ENCODE measurements at places on chromosomes 4 and X.

- DNase-seq, result no peak
These were observed 16.1 kb upstream of the ATP8A1 start for GRCh38 chr4:42673082-42673425.

DNA sequence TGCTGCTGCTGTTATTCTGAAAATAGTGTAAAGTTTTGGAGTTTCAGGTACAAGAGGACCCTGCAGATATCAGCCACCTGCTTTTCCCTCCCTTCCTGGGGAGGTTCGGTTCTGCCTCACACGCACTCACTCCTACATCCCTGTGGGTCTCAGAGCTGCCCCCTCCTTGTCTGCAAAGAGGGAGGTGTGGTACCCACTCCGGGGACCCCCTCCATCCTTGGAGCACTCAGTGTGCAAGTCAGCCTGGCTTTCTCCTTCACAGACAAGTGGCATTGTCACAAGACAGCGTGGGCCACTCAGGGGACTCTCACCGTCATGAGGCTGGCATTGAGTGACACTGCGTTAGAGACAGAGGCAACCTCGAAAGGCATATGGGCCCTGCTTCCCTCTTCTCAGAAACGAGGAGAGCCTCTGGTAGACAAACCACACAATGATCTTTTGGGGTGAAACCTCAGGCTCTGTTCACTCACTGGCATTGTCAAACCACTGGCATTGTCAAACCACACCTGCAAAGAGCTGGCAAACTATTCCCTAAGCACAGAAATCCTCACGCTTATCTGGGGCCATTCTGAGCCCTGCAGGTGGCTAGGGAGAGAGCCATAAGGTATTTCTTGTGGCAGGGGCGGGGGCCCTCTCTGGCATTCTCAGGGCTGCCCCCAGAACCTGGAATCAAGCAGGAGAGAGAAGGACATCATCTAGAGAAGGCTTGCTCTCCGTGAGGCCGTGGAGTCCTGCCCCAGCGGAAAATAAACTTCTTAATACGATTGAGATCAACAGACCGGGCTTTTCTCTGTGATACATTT lies 285.0 kb downstream of the SHOX start:
- DNase-seq, result no peak

GRCh38 chrX:85243155-85243554 lies 424 bp downstream of the SATL1 start:
- DNase-seq, result no peak

DNA sequence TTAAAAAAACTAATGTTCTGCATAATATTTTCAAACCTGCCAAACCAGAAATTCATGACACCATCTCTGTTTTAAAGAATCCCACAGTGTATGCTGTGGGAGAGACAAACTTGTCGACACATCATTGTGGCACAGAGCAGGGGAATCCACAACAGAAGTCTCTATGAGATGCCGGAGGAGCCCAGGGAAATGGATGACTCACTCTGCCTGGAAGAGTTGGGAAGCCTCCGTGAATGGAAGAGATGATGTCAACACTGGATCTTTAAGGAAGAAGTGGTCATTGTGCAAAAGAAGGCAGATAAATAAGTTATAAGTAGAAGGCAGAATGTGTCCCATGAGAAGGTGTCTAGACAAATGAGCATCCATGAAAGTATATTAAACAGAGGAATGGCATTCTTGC lies 595.1 kb downstream of the RAB28 start:
- no peak for DNase-seq

- no peak for DNase-seq
These were observed 15.9 kb upstream of the PIM2 start for GRCh38 chrX:48934581-48935300.

DNA sequence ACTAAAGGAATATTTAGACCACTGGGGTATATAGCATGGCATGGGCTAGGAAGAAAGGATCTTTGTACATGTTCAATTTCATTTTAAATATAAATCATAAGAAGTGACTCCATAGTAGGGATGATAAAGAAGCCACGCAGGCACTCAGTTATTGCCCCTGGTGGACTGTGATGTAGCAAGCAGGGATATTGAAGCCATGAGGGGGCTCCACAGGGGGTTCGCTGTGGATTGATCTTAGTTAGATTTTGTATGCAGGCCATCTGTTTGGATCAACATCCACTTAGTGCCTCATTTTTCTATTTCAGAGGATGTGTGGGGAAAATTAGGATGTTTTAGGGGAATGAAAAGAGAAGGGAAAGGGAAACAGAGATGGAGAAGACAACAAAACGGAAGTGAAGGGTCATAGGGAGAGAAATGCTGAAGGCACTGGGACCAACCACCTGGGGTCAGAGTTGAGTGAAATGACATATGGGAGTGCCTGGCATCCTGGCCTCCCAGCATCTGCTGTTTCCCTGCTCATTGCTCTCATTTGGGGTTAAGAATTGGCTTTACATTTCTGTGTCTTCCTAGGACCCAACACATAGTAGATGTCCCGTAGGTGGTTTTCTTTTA lies 11.2 kb upstream of the FREM3 start:
- no peak for DNase-seq

DNA sequence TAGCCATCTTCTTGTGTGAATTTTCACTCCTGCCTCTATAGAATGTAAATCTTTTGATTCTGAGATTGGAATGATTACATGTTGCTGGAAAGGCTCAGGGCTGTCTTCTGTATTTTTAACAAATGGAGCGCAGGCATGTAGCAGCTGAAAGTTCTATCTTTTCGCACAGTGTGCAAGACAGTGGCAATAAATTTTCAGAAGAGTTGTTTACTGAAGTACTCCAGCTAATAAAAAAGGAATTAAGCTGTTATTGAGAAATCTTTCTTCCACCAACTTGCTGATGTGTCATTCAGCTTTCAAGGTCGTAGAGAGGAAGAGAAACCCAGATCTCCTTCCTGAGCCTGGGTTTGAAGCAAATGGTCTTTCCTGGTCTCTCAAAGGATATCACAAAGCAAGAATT lies 122.0 kb upstream of the PUDP start:
- no peak for DNase-seq

- DNase-seq, result no peak
These were observed 112.8 kb upstream of the ATXN3L start for GRCh38 chrX:13432414-13433297.

DNA sequence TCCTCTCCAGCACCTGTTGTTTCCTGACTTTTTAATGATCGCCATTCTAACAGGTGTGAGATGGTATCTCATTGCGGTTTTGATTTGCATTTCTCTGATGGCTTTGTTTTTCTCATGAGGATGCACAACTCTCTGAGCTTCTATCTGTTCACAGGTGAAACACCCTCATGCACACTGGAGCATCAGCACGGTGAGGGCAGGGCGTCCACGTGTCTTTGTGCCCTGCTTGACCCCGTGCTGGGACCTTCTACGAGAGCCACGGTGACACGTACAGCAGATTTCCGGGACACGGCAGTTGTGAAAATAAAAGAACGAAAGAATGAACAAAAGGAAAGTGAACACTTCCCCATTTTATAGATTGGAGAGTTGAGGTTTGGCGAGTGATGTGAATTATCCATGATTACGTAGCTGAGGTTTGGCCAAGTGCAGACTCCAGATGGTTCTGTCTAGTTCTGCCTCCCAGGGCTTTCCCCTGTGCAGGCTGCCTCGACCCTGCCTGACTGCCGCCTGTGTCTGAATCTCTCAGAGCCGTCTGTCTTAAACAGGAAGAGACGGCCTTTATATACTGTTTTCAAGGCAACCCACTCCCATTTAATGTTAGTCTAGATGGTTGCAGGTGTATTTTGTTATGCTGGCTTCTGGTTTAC lies 67.8 kb upstream of the SORBS2 start:
- no peak for DNase-seq

- no peak for DNase-seq
These were observed 4.7 kb upstream of the ARHGEF38 start for GRCh38 chr4:105547769-105548168.

DNA sequence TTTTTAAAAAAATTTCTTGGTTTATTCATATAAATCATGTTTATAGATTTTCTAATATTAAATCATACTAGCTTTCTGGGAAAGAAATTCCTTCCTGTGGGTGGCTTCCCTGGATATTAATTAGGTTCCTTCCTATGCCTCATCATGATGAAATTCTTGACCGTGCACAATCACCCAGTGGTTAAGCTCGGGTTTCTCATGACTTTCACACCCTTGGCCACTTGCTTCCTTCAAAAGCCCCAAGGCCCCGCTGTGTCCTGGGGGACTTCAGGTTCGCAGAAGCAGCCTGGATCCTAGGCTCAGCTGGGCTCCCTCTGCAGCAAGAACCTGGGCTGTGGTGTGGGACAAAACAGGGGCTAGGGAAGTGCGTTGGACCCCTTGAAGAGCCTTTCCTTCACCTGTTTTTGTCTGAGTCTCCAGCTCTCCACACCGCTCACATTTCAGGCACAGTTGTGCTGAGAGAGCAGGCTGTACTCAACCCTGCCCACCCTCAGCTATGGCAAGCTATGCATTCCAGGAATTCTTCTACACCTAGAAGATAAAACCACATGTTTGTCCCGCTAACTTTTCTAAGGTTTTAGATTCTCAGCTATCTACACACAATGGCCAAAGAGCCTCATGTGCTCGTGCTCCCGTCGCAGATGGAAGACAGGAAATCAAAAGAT lies 48.9 kb upstream of the TMSB15B start:
- DNase-seq, result no peak

- DNase-seq, result no peak
These were observed 5.3 kb upstream of the APELA start for GRCh38 chr4:164871673-164872072.

DNA sequence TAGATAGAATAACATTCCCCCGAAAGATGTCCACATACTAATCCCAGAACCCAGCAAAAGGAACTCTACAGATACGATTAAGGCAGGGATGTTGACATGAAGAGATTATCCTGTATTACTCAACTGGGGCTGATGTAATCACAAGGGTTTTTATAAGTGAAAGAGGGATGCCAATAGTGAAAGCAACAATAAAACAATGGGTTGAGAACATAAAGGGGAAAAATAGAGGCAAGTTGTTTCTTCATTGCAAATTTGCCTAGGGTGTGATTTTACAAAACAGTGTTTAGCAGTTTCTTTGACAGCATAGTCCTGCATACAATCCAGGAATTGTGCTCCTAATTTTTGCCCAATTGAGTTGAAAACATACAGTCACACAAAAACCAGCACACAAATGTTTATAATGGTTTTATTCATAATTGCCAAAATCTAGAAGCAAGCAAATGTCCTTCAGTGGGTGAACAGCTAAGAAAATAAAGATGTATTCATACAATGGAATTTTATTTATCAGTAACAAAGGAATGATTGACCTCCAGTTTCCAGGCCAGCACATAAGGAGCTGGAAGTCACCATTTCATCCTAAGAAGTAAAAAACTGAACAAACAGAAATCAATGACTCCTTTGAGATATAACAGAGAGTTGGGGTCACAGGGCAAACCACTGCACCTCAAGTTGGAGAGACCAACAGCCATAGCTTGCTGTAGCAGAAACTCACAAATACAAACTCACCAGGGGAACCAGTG lies 107.2 kb downstream of the CENPC start:
- no peak for DNase-seq

GRCh38 chr4:102574317-102574716 lies 73.2 kb downstream of the NFKB1 start:
- DNase-seq, result no peak

- DNase-seq, result no peak
These were observed 38.7 kb upstream of the THOC2 start for GRCh38 chrX:123771449-123772064.

- DNase-seq, result no peak
These were observed at the start of gene TEX13C for GRCh38 chrX:125319646-125320521. Gene TEX13C, plus strand, starts transcription at chrX:125319871. Its CDS starts 249 bp downstream, at chrX:125320120.

- no peak for DNase-seq
These were observed 96.2 kb upstream of the GPRIN3 start for GRCh38 chr4:89403826-89404225.

GRCh38 chr4:125547836-125548235 lies 233.1 kb downstream of the FAT4 start:
- no peak for DNase-seq

DNA sequence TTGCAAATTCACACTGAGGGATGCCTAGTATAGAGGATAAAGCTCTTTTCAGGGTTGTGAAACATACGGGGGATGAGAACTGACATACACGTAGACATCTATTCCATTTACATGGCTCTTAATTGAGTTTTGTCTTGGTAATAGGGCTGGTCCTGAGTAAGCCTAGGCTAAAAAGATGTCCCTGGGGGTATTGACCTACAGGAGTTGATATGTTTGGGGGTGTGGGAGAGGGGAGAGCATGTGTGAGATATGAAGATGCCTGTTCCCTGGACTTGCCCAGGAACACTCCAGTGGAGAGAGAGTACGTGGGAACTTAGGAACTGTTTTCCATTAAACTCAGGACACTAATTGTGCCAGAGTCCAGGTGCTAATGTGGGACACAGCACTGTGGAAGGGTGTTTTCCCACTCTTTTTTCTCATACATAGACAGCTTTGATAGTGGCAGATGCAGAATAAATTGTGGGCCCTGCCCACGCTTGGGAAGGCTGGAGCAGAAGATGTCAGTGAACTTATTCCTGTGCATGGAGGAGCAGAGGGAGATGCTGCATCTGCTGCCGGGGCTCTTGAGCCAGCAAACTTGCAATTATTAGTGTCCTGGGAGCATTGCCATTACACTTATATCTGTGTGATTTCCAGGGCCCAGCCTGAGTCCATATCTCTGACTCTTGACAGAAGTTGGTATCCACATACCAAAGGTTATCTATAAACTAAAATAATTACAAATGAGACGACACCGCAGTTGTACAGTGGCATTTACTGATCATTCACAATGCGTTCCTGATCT lies 20.7 kb downstream of the SYNPO2 start:
- DNase-seq, result no peak

Measured in stimulated activated CD4-positive, alpha-beta T cell treated with anti-CD3 and anti-CD28 coated beads, Interleukin-15, amount 100 ng/mL, for 1 hour (primary cell).